ENCODE measurements at places on chromosomes 5 and 9. TPM values are rescaled to one million over a fixed set of nuclear protein-coding genes. Genes with fewer than 3 reads are reported as not detected.

Gene ASPN
- polyA plus RNA-seq: 1.1 TPM

Gene SPATA31D4
- not detected for polyA plus RNA-seq

Gene PCDHB13
- 0.12 TPM for polyA plus RNA-seq

Gene ENHO
- polyA plus RNA-seq: 0.94 TPM

Gene PCDHA1
- not detected for polyA plus RNA-seq

Gene EIF4E1B
- not detected for polyA plus RNA-seq

Gene CARTPT
- polyA plus RNA-seq: not detected

Gene BTNL3
- 0.09 TPM for polyA plus RNA-seq

Gene CSF2
- polyA plus RNA-seq: not detected

Gene NEUROG1
- not detected for polyA plus RNA-seq

Gene BARHL1
- not detected for polyA plus RNA-seq

Gene ZNF608
- 5.8 TPM for polyA plus RNA-seq

Gene KLF4
- polyA plus RNA-seq: 10.4 TPM

Gene CMBL
- 1.3 TPM for polyA plus RNA-seq

Gene ROR2
- polyA plus RNA-seq: 0.65 TPM

Gene PITX1
- polyA plus RNA-seq: 0.09 TPM

Gene FOXD4L3
- 0.13 TPM for polyA plus RNA-seq

Gene ANKRD31
- polyA plus RNA-seq: 0.03 TPM

Gene ANKRD18A
- polyA plus RNA-seq: 0.03 TPM

Gene LCN1
- not detected for polyA plus RNA-seq

Gene ANKS6
- polyA plus RNA-seq: 8.2 TPM

Gene IL33
- polyA plus RNA-seq: 11.3 TPM
